ENCODE measurements at places on chromosomes 7 and 10. TPM values are rescaled to one million over a fixed set of nuclear protein-coding genes. Genes with fewer than 3 reads are reported as not detected.

- DNase-seq: no peak
These were observed 296.5 kb upstream of the PITRM1 start for GRCh38 chr10:3468919-3469638.

- no peak for DNase-seq
These were observed 10.4 kb upstream of the EIF3A start for GRCh38 chr10:119090968-119091367.

GRCh38 chr7:12249706-12250105 lies 38.6 kb downstream of the TMEM106B start:
- no peak for DNase-seq

CCDC3 gene
- total RNA-seq: 0.04 TPM

DNA sequence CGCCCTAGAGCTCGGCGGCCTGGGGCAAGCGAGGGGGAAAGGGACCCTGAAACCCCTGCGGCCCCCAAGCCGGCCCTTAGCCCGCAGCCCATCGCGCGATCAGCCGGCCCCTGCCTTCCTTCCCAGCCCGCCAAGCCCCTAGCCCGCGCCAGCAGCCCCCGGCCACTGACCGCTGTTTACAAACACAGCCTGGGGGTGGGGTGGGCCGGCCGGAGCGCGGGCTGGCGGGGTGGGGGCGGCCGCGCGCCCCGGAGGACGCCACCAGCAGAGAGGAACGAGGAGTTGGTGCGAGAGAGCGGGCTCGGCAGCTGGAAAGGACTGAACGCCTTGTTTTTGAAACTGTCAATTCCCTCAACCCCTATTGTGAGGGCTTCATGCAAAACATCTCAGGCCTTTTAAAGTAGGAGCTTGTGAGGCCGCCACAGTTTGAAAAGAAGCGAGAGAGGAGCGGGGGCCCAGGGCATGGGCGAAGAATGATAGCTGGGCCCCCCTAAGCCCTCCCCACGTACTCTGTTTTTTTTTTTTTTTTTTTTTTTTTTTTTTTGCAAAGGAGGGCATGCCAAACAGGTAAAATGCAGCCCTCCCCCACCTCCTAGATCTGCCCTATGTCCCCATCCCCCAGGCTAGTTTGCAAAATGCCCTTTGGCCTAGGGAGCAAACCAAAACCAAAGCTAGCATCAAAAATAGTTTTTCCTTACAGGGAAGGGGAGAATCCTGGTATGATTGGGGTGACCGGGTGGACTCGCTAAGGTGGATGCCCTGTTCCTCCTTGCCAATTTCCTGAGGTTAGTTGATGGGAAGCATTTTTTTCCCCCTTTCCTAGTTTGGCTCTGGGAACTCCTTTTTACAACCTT lies 15.0 kb downstream of the SKIDA1 start:
- no peak for DNase-seq

DNA sequence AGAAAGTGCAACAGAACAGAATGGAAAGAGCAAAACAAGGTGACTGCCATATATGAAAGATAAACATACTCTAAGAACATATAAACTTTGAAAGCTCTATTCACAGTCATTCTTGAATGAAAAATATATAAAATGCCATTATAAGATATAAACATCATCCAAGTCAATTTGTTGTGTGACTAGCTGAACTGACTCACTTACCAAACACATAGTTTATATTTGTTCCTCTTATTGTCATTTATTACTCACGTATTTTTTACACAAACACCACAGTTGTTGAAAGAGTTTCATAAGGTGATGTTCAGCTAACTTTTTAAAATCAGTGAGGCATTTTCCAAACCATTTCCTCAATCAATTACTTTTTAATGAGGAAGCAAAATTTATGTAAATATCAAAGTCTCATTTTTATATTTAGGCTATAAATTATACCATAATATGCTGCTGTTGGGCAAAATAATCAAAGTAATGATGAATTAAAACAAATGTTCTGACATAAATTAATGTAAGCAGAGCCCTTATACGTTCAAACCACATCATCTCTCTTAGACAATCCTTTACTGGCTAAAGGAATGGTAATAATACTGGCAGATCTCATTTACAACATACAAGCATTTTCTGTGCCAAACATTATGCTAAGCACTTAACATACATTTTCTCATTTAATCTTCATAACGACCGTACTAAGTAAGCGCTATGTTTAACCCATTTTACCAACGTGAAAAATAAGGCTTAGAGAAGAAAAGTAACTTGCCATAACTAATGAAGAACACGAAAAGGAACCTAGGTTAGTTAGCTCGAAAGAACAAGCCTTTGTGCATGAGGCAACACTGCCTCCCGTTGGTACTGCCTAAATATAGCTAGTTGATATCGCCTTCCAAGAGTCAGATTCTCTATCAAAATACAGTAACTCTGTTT lies 7.3 kb downstream of the LRRN3 start:
- peak; percentile 20 for DNase-seq

- no peak for DNase-seq
These were observed 376.3 kb downstream of the IPMK start for GRCh38 chr10:57891201-57892006.

DNA sequence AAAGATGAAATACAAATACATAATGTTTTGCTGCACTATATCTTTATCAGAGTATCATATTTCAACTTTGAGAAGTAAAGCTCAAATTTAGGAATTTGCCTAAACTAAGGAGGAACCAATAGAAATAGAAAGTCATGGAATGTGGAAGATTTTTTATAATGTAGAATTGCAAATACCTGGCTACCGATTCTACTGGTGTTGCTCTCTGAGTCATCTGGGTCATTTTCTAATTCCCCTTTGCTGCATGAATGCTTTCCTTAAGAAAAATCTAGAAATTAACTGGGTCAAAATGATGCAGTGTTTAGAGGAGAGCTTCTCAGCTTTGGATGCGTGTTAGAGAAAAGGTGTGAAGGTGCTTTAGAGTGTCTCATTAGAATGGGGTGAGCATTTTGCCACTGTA lies 568.9 kb upstream of the ANKRD30A start:
- no peak for DNase-seq

DNA sequence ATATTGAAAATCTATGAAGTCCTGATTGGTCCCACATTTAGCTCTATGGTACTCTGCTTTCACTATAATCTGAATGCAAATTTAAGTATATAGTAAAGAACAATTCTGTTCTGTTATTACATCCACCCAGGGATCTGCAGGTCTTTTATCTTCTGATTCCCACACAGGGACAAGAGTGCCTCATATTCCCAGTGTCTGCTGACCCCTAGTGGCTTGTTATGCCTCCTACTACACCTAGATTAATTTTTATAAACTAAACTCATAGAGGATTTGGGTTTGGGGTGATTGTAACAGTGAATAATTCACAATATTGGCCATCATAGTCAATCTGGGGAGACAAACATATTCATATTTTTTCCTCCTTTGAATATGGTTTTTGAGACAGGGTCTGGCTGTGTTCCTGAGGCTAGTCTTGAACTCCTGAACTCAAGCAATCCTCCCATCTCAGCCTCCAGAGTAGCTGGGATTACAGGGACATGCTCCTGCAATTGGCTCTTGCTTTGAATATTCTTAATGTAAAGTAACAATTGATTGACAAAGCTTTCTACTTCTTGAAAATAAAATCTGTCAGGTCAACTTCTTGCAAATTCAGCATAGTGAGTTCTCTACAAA lies 282.1 kb downstream of the KCND2 start:
- peak; percentile 60 for DNase-seq

PTPRZ1 gene
- 0.04 TPM for total RNA-seq

DNA sequence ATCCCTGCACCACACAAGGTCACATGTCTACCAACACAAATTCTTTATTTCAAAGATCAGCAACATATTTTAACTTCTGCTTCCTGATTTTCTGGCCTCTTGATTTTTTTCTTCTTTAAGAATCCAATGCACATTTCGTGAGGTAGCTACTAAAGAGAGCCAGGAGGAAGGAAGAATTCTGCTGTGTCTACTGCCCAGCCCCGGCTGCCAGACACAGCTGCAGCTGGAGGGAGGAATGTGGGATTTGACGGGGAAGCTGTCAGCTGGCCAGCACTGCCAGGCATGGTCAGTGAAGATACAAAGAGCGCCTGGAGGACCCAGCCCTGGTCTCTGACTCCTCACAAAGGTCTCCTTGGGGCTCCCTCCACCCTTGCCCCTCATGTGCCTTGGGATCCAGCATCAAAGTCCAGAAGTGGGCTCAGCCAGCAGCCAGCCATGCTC lies 6.9 kb upstream of the AOC1 start:
- DNase-seq: no peak

- DNase-seq: no peak
These were observed 40.9 kb downstream of the ADRA2A start for GRCh38 chr10:111117528-111118277.

RHBDD2 gene
- 33.6 TPM for total RNA-seq

DNA sequence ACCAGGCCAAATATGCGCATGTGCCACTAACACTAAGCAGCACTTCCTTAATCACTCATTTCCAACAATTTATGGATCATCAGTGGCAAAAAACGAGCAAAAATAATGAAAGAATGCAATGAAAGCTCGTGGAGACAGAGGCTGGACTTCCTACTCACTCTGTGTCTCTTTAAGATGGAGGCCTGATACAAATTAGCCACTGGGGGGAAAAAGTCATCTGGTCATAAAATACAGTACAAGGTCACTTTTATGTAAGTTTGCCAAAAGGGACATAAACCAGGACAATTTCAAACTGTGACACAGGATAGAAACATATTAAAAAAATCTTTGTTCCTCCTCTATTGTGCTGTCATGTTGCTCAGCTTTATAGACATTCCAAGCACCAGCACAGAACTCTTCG lies 101.7 kb downstream of the LMBR1 start:
- DNase-seq: no peak

- DNase-seq: no peak
These were observed 184.4 kb downstream of the GRID1 start for GRCh38 chr10:86182150-86182549.

- DNase-seq: no peak
These were observed 6.8 kb upstream of the LAT2 start for GRCh38 chr7:74202841-74203556.

GRCh38 chr10:11441151-11441535 lies 170.3 kb downstream of the USP6NL start:
- DNase-seq: no peak

DNA sequence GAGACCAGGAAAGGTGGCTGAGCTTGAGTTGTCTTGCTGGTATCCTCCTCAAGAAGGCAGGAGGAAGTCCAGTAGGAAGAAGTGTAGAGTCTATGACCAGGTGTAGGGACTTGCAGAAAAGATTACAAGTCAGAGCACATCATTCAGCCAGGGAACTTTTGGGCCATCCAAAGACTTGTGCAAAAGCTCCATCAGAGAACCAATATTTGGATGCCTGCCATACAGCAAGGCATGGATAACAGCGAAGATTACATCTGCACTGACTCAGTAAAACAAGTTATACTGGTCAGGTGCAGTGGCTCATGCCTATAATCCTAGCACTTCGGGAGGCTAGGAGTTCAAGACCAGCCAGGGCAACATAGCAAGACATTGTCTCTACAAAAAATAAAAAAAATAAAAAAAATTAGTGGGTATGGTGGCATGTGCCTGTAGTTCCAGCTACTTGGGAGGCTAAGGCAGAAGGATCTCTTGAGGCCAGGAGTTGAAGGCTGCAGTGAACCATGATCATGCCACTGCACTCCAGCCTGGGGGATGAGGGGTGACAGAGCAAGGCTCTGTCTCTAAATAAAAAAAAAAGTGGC lies 13.2 kb upstream of the NMT2 start:
- no peak for DNase-seq

- DNase-seq: no peak
These were observed 294.7 kb downstream of the TCF7L2 start for GRCh38 chr10:113244750-113245149.

- DNase-seq: no peak
These were observed 114.1 kb upstream of the ZMIZ1 start for GRCh38 chr10:78954689-78955088.

GRCh38 chr7:122384528-122384927 lies 80.0 kb upstream of the FEZF1 start:
- DNase-seq: no peak

DNA sequence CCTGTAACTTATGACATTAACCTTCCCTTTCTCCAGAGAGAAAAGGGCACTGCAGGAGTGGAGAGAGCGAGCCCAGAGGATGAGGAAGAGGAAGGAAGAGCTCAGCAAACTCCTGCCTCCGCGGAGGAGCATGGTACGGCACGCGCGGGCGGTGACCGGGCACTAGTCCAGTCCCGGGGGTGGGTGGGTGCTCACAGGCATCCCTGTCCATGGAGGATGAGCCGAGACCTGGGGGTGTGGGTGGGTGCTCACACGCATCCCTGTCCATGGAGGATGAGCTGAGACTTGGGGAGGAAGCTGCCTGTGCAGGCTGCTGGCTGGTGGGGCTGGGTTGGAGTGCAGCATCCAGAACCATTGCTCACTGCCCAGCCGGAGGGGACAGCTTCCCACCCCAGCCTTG lies 23.8 kb downstream of the LRRC27 start:
- no peak for DNase-seq

DNA sequence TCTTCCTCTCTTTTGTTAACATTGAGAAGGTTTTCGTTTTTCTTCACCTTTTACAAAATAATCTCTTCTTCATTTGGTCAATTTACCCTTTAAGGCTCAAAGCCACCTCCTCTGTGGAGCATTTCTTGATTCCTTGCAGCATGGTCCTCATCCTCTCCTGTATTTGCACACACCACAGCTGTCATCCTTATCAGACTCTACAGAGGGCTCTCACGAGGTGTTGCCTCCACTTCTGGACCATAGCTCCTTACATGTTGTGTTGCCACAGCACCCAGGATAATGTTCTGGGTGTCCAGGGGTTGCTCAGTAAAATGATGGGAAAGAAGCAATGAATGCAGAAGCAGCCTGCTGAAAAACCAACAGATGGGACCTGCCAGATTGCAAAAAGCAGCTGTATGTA lies 192.8 kb downstream of the SH2D4B start:
- DNase-seq: no peak

GRCh38 chr7:30923774-30924413 lies 12.2 kb downstream of the AQP1 start:
- no peak for DNase-seq

DNA sequence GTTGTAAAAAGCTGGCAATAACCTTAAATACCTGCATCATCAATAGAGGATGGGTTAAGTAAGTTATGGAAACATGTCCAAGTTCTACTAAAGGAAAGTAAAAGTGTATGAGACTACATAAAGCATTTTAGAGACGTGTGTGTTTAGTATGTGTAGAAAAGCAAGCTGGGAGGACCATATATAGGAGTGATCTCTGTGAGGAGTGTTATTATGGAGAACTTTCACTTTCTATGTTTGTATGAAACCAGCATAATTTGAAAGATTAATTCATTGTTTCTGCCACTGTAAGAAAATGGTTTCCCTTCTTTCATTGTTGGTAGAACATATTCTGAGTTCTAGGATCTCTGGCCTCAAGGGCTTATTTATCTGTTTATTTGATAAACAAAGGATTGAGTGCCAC lies 19.2 kb upstream of the PDLIM1 start:
- DNase-seq: no peak

DNA sequence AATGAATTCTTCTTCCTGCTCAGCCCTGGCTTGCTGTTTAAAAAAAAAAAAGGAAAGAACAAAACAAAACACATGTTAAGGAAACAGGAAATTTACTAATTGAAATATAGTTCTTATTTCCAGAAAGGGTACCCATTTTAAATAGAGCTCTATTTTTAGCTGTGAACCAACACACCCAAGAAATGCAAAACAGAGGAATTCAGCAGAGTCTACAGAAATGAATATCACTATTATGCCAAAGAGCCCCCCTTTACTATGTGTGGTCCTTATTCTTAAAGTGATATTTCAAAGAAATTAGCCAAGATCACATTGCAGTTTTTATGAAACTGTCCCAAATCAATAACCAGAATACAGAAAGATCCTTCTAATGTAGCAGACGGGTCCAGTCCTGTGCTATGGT lies 53.7 kb downstream of the CCDC6 start:
- DNase-seq: no peak

SPDYE2 gene
- total RNA-seq: not detected

- DNase-seq: no peak
These were observed 234.3 kb upstream of the TEX47 start for GRCh38 chr7:89029864-89030263.

CYP2C18 gene
- total RNA-seq: not detected

TRPV5 gene
- total RNA-seq: not detected

All from K562 (cell line).